ENCODE measurements at places on chromosomes 13 and 19.
A peak's percentile ranks its signal among the peaks of the same experiment; 100 is the strongest.

DNA sequence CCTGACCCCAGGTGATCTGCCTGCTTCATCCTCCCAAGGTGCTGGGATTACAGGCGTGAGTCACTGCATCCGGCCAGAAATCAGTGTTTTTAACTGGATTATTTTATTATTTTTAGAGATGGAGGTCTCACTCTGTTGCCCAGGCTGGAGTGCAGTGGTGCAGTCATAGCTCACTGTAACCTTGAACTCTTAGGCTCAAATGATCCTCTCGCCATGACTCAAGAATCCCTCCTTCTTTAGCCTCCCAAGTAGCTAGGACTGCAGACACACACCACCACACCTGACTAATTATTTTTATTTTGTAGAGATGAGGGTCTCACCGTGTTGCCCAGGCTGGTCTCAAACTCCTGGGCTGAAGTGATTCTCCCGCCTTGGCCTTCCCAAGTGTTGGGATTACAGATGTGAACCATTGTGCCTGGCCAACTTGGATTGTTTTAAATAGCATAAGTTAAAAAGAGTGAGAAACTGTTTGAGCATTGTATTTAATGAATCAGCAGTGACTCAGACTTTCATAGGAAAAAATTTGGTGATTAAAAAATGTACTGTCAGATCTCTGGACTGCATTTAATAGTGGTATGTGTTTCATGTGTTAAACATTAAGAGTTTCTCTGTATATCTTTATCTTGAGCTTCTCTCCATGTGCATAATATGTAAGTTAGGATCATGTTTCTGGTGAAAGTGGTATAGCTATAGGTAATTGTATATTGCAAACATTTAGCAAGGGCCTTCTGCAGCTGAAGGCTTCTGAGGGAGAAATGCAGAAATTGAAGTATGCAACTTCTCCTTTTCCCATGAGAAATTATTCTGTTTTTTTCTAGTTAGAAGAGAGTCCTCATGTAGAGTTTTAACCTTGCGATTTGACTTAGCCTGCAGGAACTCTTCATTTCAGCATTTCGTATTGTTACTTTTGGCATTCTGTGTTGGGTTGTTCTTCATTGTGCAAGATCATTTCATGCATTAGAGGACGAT is 121.2 kb downstream of the PCCA start:
- peak; percentile 37 for DNase-seq

- no peak for DNase-seq
Observed at GRCh38 chr13:46817095-46817494, 20.1 kb upstream of the ESD start.

DNA sequence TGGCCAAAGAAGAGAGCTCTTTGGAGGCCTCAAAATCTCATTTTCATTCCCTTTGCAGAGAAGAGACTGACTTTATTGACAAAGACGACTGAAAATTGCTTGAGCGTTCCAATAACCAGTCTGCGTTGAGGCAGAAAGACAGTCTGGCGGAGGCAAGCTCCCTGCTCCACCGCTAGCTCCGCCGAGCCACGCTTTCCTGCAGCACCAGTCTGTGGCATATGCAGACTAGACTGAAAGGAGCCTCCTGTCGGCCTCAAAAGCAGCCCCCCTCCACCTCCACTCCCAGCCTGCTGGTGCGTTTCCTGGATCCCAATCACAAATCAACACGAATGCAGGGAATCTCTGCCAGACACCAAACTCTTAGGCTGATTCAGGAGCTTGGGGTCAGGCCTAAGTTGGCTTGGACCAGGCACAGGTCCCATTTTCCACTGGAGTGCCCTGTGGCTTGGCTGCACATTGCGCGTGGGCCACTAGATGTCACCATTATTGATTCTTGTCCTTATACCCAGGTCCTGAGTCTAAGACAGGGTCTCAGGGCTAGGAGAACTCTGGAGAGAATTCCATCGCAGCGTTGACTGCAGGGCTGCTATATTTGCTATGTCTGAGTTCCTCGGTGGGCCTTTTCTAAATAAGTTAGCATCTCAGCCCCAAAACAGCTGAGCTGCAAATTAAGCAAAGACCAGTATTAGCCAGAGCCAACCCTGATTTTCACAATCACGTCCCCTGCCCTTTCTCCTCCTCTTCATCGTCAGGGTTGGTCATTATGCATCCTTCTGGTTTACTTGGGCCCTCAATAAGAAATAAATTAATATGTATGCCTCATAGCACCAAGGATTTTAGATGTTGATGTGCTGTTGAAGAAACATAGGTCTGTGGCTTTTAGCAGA is 5.2 kb upstream of the ZNF507 start:
- DNase-seq: no peak

DNA sequence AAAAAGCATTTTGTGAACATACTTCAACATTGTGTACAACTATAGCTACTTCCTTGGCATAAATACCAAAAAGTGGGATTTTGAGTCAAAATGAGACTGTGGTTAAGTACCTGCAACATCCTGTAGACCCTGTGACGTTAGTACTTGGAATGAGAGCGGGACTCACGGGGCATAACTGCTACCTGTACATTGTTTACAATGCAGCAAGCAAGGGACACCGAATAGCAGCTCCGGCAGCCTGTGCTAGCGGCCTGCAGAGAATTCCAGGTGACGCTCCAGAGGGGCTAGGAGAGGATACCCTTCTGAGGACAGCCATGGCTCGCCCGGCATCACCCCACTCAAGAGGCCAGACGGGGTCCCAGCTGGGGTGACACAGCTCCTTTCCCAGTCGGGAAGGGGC is 824 bp upstream of the ZNF331 start:
- no peak for DNase-seq

DNA sequence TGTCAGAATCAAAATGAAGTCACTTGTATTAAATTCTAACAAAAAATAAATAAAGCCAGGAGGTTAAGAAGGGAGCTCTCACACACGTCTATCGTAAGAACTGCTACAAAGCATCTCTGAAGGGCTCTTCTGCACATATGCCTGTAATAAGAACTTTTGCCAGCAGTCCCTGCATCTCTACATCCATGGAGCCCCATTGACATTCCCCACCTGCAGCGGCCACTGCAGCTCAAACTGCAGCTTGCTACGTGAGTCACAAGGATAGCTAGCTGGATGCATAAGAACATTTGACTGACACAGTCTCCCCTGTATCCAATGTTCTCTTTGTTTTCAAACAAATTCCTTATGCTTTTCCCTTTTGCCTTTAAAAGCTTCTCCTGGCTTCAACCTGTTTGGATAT is 68.3 kb downstream of the DNAJC3 start:
- no peak for DNase-seq

GRCh38 chr19:13613447-13613846 is 107.2 kb upstream of the CACNA1A start:
- no peak for DNase-seq

DNA sequence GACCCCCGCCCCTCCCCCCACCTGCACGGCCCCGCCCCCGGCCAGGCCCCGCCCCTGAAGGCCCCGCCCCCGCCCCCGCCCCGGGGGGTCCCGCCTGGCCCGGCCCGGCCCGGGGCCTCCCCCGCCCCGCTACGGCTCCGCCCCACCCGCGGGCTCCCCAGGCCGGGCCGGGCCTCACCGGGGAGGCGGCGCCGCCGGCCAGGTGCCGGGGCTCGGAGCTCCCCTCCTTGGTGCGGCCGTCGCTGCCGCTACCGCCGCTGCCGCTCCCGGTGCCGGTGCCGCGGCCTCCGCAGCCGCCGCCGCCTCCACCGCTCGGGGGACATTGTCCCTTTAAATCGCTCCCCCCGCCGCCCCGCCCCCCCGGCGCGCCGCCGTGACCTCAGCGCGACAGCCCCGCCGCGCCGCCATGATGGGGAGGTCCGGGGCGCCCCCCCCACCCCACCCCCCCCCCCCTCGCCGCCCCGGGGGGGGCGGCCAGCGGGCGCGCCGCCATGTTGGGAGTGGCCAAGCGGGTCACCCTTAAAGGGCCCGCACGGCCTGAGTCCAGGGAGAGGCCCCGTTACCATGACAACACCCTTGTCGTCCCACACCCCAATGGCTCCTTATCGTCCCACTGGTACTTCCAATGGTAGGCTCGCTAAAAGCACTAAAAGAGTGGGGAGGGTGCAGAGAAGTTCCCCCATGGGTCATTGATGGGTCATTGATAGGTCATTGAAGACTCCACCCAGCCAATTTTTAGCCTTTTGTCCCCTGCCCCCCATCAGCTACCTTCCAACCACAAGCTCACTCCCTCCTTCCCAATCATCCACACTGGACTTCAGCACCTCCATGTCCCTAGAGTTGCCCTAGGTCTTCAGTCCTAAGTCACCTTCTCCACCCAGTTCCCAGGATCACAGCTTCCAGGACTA is at the start of gene WIZ:
TSS of gene WIZ (minus strand) at position 337 of the 908 bp plus-strand sequence. CDS start 1,649 bp downstream, outside the sequence.
- no peak for DNase-seq

DNA sequence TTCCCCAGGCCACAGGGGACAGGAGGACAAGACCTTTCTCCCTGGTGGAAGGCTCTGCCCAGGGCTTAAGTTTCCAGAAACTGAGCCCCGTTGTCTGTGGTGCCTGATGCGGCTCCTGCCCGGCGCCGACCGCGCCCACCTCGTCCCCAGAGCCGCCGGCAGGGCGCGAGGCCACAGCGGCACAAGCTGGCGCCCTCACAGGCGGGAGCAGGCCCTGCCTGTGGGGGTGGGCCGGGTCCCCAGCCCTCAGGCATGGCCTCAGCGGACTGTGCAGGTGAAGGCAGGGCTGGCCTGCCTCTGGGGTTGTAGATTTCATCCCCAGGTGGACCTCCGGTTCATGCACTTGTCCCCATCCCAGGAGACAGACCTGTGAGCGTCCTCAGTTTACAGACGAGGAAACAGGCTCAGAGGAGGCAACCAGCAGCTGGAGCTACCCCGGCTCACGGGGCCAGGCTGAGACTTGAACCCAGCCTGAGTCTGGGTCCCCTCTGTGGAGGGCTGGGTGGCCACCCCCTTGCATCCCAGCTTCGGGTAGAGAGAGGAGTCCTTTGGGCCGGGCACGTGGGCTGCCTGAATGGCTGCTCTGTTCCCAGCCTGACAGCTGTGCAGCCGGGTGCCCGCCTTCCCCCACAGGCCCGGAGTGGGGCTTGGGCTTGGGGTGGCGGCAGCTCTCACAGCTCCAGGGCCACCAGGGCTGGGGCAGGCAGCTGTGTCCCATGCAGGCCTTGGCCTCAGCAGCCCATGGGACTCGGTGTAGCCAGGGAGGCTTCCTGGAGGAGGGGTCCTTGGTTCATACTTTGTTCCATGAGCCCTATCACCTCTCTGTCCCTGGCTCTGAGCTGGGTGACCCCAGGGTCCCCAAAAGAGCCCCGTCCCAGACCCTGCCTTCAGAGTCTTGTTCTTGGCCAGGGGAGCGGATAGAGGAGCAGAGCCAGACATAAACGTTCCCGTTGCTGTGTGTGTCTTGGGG is 26.8 kb downstream of the PIAS4 start:
- no peak for DNase-seq

DNA sequence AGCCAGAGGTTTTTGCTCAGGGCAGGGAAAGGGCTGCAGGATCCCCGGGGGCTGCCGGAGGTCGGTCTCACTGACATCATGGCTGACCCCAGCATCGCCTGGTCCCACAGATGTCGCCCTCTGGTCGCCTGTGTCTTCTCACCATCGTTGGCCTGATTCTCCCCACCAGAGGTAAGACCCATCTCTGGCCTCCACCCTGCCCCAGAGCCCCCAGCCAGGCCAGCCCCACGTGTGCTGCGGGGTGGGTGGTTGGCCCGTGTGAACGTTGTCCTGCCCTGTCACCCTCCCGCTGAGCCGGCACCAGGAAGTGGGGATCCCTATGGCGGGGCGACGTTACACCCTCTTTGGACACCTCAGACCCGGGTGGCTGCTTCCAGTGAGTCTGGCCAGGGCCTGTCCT is 906 bp downstream of the FXYD5 start:
- no peak for DNase-seq

GRCh38 chr13:63605962-63606361 is 2190.3 kb upstream of the PCDH20 start:
- DNase-seq: no peak

GRCh38 chr19:48925240-48925843 is 8.2 kb upstream of the DHDH start:
- DNase-seq: no peak

DNA sequence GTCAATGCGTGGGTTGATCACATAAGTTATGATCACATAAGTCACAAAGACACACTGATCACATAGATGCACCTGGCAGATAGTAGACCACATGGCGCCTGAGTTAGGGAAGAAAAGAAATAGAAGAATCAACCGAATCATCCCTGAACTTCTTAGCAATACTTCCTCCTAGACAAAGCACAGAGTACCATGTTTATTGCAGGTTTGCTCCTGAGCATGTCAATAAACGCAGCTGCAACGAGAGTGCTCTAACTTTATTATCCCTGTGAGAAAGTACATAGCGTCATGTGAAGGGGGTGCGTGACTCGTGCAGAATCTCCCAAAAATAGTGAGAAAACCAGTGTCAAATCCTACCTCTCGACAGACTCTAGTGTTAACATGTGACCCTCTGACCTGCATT is 17.3 kb downstream of the NCR1 start:
- no peak for DNase-seq

DNA sequence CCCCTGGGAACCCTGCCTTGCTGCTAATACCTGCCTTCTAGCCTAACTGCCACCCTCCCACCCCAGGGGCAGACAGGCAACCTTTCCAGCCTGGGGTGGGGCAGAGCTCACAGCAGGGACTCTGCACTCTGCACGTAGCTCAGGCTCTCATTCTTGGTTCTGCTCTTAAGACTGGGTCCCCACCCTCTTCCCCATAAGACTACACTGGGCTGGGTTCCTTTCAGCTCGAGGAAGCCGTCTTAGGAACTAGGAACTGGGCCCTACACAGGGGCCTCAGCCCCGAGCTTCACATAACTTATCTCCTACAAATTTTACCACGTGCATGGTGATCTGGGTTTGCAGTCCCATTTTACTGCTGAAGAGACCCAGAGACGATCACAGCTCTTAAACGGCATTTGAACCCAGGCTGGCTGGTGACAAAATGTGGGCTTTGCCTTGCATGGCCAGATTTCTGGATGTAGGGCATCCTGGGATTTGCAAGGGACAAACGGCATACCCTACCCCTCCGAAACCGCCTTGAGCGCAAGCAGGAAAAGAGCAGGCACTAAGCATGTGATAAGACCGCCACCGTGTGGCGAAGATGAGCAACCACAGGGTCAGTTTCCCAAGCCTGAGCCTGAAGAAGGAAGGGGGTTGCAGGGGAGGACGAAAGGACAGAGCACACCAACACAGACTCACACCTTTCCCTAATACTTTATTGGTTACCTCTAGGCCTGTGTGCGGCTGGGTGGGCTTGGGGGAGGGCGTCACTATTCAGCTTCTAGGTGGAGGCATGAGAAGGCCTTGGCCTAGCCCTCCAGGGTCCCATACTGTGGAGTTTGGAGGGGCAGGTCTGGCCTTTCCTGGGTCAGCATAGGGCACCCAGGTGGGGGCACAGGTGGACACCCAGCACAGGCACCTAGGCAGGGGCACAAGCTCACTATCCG is 5.1 kb downstream of the JUNB start:
- no peak for DNase-seq
